ENCODE measurements at places on chromosomes 4 and X.

DNA sequence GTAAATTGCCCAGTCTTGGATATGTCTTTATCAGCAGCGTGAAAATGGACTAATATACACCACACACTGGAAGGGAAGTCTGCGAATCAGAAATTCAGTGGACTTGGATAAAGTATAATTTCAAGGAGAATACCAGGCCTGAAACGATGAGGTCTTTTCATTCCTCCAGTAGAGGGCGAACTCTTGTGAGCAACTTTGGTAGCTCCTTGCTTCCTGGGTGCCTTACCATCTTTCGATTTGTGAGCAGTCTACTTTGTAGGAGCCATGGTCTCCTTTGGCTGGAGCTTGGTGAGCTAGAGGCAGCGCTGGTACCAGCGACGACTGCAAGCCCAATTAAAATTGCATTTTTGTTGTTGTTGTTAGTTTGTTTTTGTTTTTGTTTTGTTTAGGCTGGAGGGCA lies 791.9 kb downstream of the FAT4 start:
- no peak for DNase-seq

- DNase-seq = no peak
These were observed 19.8 kb upstream of the TASL start for GRCh38 chrX:30597216-30598012.

DNA sequence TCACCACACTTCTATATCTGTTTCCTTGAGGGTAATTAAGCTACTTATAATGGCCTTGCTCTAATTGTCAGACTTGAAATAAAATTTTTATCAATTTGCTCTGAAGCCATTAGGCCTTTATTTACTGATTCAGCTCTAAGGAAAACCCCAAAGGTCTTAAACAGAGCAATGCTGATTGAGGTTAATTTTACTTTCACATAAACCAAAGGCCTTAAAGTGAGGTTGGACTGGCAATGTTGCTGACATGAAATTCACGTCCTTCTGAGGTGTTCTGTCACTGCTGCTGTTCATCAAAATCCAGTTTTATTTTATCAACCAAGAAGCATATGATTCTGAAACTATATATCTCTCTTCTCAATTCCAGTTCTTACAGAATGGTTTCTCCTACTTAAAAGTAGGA lies 21.7 kb upstream of the GPRIN3 start:
- no peak for DNase-seq

GRCh38 chr4:84878090-84878489 lies 88.4 kb downstream of the WDFY3 start:
- DNase-seq = peak; percentile 52

- peak; percentile 40 for DNase-seq
These were observed 50.5 kb upstream of the NDST3 start for GRCh38 chr4:117983541-117984365.

GRCh38 chr4:7045961-7046921 lies 3.1 kb downstream of the TADA2B start:
- DNase-seq = no peak

- DNase-seq = no peak
These were observed 237.6 kb downstream of the DHRSX start for GRCh38 chrX:2263203-2263602.

DNA sequence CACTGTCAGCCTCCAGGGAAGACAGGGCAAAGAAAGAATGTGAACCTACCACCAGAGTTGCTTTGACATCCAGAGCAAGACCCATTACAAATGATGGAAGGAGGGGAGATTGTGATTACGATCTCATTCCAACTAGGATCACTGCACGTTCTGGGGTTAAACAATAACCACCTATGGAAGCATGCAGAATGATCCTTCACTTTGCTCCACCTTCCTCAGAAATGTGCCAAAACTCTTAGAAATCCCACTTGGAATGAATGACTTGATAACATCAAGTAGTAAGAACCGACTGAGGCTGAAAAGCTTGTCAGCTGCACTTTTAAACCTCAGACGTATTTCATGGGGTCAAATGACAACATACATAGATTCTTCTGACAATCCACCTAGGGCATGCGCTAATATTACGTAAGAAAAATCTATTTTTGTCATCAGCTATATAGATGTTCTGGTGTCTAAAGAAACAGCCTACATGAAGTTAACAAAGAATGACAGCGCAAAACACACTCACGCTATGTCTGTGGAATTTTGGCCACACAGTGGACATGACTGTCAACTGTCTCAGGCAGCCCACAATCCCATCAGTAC lies 3.5 kb upstream of the STS start:
- DNase-seq = no peak

DNA sequence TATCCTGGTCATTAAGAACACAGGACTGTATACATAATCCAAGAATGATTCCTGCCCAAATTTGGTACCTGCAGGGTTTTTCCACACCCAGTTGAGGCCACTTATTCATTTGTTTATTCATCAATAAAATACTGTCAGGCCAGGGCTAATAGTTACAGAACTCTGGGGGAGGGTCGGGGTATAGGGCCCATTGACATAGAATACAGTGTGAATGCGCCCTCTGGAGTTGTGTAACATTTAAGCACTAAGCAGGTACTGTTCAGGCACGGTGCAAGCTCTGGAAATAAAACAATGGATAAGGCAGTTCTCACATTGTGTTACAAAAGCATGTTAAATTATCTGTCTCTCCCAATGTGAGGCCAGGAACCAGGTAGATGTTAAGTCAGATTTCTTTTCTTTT lies 30.8 kb upstream of the LRBA start:
- DNase-seq = no peak

- DNase-seq = no peak
These were observed 24.8 kb upstream of the MSANTD1 start for GRCh38 chr4:3223956-3224748.

DNA sequence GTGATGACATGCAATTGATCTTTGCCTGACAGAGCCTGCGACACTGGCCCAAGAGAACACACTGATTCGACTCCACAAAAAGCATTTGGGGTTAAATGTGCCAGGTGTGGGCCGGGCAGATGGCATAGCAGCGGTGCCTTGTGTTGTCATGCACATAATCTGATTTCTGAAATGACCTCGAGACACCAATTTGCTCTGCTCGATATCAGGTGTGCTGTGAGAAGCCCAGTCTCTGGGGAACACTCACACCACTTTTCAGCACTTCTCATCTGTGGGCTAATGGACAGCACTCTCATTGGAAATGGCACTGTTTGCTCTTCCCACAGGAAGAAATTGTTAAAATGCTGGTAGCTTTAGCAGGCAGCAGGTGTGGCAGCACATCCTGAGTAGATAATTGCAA lies 738.3 kb upstream of the TENM3 start:
- no peak for DNase-seq

GRCh38 chr4:12519426-12519825 lies 964.7 kb downstream of the RAB28 start:
- no peak for DNase-seq

- DNase-seq = peak; percentile 47
These were observed 93.4 kb downstream of the NHSL2 start for GRCh38 chrX:72003811-72004750.

DNA sequence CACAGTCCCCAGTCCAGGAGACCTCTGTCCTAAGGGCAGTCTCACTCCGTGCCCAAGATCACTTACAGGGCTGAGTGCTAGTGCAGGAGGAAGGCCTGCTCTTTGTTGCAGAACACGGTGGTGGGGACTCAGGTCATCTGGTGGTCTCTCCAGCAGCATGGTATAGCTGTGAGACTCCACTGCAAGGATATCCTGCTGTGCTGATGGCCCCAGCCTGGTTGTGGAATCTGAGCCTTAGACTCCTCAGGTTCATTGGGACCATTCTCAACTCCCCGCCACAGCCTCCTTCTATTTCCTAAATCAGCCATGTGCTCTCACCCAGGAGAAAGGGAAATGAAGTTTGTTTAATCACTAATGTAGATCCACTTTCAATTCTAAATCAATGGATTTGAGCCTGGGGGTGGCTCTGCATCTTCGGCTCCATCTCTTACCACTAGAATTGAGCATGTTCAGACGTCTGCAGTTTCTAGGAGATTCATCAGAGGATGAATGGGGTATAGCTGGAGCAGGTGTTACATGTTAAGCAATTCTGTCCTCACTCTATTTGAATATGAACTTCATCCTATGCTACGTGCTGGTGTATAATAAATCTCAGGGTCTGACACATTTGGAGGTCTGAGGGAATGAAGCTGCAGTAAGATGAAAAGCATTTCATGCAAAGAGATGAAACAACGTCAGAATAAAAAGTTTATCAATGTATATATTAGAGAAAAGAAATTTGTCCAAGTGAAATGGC lies 189.2 kb downstream of the MGST2 start:
- DNase-seq = no peak

GRCh38 chrX:46381630-46382029 lies 163.6 kb downstream of the ZNF674 start:
- DNase-seq = peak; percentile 19

GRCh38 chr4:147198411-147199051 lies 252.9 kb upstream of the TTC29 start:
- DNase-seq = no peak

GRCh38 chr4:143148521-143148920 lies 36.2 kb upstream of the USP38 start:
- DNase-seq = no peak

GRCh38 chr4:170111546-170111945 lies 21.8 kb upstream of the AADAT start:
- no peak for DNase-seq

DNA sequence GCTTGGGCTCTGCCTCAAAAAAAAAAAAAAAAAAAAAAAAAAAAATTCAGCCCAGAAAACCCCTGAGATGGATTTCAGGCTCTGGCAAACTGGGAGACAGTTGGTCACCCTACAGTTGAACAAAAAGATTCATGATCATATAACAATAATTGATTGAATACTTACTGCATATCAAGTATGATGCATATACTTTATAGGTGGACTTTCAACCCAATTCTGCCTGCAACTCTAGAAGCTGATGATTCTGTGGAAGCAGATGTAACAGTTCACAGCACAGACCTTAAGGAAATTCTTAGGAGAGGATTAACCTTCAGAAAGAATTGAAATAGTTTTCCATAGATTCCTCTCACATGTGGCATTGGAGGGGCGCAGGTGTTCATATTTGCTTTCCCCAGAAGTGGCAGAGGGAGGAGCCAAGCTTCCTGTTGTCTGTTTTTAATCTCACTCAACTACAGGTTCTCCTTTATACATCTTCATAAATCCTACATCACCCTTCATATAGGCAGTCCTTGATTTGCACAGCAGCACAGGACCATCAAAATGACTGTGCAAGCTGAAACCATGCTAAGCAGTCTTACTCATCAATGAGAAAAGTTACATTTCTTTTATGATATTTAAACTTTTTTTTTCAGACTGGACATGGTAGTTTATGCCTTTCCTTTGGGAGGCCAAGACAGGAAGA lies 149.4 kb upstream of the KLF3 start:
- no peak for DNase-seq

DNA sequence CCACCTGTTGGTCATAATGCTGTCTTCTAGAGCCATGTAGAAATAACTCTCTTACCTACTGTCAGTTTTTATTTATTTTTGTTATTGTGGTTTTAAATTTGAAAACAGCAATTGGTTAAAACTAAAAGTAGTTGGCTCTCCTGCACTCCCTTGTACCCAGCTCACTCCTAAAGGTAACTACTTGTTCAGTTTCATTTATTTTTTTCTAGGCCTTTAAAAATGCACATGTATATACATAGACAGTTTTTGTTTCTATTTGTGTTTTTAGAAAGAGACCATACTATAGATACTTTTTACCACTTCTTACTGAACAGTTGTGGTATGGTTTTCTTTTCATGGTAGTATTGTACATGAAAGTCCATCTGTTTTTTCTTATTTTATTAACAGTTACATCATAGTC lies 16.8 kb downstream of the SMAD1 start:
- no peak for DNase-seq

DNA sequence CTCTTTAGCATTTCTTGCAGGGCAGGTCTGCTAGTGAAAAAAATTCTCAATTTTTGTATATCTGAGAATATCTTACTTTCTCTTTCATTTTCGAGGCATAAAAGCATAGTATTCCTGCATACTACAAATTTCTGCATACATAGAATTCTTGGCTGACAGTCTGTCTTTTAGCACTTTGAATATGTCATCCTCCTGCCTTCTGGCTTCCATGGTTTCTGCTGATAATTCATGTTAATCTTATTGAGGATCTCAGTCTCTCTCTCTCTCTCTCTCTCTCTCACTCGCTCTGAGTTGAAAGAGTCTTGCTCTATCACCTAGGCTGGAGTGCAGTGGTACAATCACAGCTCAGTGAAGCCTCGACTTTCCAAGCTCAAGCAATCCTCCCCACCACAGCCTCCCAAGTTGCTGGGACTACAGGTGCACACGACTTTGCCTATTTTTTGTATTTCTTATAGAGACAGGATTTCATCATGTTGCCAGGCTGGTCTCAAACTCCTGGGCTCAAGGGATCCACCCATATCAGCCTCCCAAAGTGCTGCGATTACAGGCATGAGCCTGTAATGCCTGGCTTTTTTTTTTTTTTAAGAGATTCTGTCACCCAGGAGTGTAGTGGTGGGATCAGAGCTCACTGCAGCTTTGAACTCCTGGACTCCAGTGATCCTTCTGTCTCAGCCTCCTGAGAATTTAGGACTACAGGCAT lies 161.3 kb downstream of the FNIP2 start:
- no peak for DNase-seq

DNA sequence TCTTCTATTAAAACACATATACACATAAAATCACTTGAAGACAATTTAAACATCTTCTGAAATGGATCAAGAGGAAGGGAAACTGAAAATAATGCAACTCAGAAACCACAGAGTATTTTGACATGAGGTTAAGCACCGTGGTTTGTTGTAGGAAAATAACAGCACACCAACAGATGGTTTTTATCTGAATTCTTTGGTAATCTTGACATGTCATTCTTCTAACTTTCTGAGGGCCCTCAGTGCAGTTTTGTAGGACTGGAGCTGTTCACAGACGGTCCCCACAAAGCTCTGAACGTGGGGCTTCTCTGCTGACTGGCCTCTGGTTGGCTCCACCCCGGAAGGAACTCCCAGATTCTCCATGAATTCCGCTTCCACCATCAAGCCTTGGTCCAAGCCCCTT lies 16.0 kb upstream of the TLR8 start:
- no peak for DNase-seq

- DNase-seq = no peak
These were observed 50.8 kb upstream of the PPP2R2C start for GRCh38 chr4:6523251-6523650.

- DNase-seq = no peak
These were observed 925.6 kb downstream of the SH3BGRL start for GRCh38 chrX:82127228-82128123.

- no peak for DNase-seq
These were observed 140.1 kb upstream of the TTC29 start for GRCh38 chr4:147085781-147086180.

DNA sequence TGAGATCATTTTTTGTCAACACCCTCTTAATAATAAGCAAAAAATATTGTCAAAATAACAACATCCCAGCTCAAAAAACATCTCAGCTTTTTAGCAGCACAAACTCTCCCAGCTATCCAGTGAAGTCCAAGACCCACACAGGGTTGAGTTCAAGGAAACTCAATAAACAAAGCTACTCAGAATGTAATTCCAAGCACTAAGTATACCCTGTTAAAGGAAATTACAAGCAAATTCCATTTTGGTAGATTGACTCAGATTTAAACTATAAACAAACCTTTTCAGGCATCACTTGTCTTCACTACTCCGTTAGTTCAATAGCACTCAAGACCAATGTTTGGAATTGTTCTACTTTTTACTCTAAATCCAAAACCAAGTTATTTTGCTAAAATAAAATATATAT lies 506.0 kb upstream of the INTU start:
- DNase-seq = no peak

GRCh38 chrX:18172970-18173369 lies 47.7 kb downstream of the BEND2 start:
- DNase-seq = no peak

GRCh38 chrX:148159796-148160195 lies 178.7 kb downstream of the FMR1NB start:
- DNase-seq = no peak
